ENCODE measurements at places on chromosomes 16 and 17.

- DNase-seq: peak; percentile 52
Measured at GRCh38 chr17:28370035-28370743, at the start of gene VTN. Gene VTN (minus strand): TSS chr17:28370307. CDS start chr17:28370203, 104 bp downstream.

GRCh38 chr17:6666077-6666521, 14.5 kb downstream of the C17orf100 start:
- peak; percentile 56 for DNase-seq

GRCh38 chr16:83882163-83882885, 16.6 kb upstream of the MLYCD start:
- DNase-seq: no peak

DNA sequence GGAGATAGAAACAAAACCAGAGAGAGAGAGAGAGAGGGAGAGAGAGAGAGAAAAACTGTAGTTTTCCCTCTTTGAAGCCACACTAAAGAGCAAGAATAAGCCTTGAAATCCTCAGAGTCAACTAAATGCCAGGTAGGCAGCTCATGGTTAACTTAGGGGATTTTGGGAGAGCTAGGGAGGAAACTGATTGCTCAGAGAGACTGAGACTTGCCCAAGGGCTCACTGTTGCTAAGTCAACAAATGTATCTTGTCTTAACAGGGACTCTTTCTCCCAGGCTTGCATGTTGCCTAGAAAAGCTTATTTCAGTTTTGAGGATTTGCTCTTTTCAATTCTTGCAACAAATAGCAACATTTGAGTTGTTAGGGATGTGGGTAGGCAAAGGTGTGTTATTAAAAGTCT, 4.5 kb upstream of the SLC5A11 start:
- DNase-seq: no peak

GRCh38 chr16:75080205-75081029, 36.2 kb downstream of the LDHD start:
- no peak for DNase-seq

- DNase-seq: no peak
Measured at GRCh38 chr16:76428858-76429257, 151.7 kb downstream of the CNTNAP4 start.

GRCh38 chr17:7854851-7855659, at the start of gene TMEM88:
Gene TMEM88 (plus strand): TSS chr17:7855066. CDS start chr17:7855075, 9 bp downstream.
- no peak for DNase-seq

DNA sequence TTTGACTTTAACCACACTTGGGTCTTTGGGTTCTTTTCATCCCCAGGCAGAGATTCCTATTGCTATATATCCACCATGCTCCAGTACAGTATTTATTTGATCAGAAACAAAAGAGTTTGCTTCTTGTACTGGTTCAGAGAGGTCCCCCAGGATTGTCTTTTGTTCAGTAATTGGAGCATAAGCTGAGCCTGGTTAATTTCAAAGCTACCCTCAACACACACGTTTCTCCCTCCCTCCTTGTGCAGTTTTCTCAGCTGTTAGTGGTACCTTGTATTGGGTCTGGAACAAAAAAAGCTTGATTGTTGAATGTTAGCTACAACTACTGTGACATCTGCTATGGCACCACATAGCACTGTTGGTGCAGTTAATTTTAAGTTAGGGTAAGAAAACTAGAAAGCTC, 50.0 kb downstream of the NUP93 start:
- DNase-seq: no peak

GRCh38 chr17:58693208-58693607, 806 bp downstream of the RAD51C start:
- DNase-seq: no peak

- peak; percentile 10 for DNase-seq
Measured at GRCh38 chr17:688100-688989, 26.3 kb downstream of the VPS53 start.
